Activated CD8-positive, alpha-beta memory T cell treated with anti-CD3 and anti-CD28 coated beads for 1 hour (primary cell): ENCODE measurements at places on chromosomes 16 and 17.

GRCh38 chr17:59287452-59287851, 44.0 kb upstream of the YPEL2 start:
- DNase-seq: no peak

DNA sequence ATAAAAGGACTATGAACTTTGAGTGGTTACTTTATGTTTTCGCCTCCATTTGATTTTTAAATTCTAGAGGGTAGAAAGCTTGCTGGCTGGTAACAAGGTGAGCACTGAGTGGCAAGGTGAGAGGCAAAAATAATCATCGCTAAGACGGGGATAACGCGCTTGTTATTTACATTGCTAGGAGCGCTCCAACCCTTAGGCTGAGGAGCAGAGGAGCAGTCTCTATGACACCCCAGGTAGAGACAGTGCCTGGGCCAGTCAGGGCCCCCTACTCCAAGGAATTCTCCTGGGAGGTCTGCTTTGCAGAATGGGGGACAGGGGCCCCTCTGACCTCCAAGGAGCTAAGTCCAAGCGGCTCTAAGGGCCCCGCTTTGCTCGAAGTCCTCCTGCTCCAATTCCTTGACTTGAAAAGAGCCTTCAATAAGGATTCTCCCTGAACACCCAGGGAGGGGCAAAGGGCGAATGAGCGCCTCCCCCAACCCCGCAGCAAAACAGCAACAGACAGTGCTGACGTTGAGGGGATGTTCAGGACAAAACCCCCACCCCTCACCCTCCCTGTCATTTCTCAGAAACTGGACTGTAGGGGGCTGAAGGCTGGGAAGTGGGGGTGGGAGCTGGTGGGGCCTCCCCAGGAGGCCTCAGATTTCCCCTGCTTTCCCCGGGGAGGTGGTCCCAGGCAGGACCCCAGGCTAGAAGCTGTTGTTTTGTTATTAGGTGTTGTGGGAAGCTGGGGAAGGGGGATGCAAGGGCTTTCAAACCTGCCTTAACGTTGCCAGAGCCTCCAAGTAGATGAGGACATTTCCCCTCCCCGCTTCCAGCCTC, 10.2 kb upstream of the FOXF1 start:
- no peak for DNase-seq

DNA sequence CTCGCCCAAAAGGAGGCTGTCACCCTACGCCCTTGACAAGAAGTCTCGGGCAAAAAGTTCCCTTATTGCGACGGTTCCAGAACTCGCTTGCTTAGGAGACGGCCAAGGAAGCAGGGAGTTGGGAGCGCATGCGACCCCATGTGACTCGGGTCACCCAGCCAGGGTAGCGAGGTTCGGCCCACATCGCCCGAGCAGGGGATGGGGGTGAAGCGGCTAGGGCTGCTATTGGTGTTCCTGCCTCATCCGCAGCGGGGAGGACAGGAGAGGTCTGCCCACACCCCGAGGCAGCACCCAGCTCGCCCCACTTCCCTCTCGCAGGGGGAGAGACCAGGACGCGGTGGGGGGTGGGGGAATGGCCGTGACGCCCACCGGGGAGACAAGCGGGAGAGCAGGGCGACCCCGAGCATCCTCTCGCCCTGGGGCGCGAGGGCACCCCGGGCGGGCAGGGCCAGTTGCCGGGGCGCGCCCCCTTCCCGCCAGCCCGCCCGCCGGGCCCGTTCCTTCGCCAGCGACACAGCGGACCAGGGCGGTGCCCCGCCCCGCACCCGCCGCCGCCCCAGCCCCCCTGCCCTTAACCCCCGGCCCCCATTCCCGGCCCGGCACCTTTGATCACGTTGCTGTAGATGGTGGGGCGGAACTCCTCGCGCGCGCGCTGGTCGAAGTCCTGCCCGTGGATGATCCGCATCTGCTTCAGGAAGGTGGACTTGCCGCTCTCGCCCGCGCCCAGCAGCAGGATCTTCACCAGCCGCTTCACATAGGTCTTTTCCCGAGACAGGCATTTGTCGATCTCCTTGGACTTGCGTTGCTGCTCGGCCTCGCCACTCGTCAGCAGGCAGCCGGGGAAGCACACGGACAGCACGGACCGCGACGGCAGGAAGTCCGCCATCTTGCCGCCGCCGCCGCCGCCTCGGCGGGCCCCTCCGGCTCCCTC, 567 bp downstream of the GNA13 start:
- DNase-seq: no peak

DNA sequence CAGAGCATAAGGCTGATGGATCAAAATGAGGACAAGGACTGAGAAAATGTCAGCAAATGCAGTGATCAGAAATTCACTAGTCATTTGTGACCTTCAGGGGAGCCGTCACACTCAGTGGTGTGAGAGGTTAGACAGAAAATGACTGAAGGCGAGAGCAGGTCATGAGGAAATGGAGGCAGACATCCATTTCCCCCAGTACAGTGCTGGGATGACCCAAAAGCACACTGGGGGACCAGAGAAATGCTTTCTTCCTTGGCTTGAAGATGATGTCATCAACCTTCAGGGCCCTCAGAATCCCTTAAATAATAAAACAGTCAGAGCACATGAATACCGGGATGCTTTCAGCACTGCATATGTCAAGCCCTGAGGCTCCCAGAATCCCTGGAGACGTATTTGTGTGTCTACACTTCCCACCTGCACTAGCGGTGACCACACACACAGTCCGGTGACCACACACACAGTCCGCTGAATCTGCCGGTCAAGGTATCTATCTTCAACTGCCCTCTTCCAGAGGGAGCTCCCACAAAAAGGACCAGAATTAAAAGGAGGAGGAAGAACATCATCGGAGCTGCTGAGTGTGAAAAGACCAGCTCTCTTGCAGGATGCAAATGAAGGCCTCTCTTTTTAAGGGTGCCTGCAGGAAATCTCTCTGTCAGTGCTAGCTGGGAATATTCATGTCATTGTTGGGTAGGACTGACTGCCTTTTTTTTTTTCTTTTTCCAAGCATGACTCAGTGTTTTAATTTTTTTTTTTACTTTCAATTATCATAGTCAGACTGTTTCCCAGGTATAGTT, 8.2 kb downstream of the UBE2O start:
- DNase-seq: no peak

GRCh38 chr17:60353773-60354172, 38.2 kb downstream of the USP32 start:
- DNase-seq: no peak

DNA sequence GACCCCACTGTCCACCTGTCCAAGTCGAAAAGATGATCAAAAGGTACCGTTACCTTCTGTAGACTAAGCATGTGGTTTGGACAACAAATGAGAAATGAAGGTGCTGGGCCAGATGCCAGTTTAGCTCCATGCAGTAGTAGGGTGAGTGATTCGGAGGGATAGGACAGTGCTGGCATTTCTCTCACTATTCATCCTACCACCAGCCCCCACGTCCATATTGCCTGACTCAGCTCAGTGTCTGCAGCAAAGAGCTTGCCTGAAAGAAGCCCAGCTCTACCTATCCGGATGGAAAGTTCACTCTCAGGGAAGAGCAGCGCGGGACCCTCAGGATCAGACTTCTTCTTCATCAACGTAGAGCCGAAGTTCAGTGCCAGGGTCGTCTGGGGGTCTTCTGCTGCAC, 145.0 kb downstream of the SLC39A11 start:
- DNase-seq: no peak

GRCh38 chr16:88430185-88430523, 22.9 kb upstream of the ZFPM1 start:
- DNase-seq: no peak

DNA sequence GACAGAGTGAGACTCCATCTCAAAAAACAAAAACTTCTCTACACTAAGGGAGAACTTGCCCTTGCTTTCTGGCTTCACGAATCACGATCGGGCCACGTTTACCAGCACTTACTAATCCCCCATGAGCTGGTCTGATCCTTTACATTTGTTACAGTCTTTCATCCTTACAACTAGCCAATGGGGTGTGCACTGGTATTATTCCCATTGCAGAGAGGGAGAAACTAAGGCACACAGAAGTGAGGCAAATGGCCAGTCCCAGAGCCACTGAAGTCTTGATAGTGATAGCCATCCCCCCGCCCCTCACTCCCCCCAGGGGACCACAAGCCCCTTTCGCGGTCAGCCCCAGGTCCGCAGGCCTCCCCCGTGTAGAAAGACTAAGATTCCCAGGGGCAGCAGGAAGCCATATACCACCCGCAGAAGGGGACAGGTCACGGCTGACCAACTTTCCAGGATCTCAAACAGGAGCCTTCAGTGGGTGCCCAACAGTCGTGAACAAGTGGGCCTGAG, 868 bp downstream of the NATD1 start:
- no peak for DNase-seq
